ENCODE measurements at places on chromosomes 7 and 10.
A peak's percentile ranks its signal among the peaks of the same experiment; 100 is the strongest.

DNA sequence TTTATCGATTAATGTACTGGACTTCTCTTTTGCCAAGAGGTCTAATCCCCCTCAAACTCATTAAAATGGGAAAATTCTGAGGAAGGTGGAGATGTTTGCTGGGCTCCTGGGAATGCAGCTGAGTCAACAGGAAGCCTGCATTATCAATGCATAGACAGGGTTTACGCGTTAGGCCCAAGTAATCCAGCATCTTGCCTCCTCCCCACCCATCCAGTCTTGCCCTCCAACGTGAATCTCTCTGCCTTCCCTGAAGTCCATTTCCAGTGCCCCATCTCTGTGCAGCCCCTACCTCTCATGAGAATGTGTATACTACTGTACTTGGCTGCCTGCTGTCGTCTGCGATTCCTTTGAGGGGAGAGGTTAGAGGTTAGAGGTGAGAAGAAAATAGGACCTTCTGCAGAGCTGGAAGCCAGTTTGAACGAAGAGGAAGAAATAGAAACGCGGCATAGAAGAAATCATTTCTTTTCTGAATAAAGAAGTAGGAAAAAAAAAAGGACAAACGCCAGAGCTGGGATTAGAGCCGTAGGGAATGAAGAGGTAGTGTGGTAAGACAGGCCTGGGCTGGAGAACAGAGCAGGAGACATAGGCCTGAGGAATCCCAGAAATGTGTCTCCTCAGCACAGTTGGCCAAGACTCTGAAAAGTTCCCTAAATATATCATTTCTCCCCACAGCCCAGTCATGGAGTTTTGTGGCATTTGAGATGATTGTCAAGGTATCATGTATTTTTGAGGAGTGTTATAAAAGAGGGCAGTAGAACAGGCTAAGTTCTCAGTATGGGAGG, 75.6 kb downstream of the MYOF start:
- DNase-seq = no peak

DNA sequence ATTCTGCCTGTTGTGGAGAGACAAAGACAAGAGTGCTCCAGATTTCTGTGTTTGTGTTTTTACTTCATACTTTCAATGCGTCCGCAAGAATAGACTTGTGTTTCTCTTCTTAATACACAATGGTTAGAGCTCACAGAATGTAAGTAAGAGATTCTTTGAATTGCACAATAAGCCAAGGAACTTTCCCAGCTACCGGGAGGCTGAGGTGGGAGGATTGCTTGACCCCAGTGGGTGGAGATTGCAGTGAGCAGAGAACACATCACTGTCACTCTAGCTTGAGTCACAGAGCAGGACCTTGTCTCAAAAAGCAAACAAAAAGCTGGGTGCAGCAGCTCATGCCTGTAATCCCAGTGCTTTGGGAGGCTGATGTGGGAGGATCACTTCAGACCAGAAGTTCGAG, 250.7 kb upstream of the MYO3A start:
- no peak for DNase-seq

- DNase-seq = no peak
Observed at GRCh38 chr7:91653286-91653685, 227.2 kb downstream of the MTERF1 start.

DNA sequence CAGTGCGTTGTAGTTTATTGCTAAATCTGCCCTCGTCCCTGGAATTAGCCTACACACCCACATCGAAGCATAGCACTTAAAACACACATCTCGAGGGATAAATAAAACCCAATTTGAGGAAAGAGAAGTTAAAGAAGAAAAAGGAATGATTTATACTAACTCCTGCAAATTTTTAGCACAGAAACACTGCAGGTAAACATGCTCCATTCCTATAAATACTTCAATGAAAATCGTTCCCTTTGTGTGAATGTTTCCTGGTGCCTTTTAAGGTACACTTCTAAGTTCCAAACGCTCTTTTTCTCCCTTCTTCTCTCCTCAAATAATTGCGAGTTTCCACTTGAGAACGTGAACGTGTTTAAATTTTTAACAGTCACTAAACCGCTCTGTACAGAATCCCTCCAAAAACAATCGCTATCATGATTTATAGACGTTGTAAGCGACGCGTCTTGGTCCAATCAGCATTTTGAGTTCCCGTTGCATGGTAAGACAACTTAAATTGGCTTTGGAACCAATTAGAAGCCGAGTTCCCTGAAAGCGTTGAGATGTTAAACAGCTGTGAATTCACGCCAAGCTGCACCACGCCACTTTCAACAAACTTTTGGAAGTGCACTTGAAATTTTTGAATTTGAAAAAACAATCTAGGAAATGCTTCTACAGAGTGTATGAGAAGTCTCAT, 12.5 kb upstream of the EBLN1 start:
- DNase-seq = peak; percentile 35

All from M059J (cell line).